C1 segment of cervical spinal cord (tissue), 14 donors: ENCODE measurements at places on chromosomes 2 and 18.

DNA sequence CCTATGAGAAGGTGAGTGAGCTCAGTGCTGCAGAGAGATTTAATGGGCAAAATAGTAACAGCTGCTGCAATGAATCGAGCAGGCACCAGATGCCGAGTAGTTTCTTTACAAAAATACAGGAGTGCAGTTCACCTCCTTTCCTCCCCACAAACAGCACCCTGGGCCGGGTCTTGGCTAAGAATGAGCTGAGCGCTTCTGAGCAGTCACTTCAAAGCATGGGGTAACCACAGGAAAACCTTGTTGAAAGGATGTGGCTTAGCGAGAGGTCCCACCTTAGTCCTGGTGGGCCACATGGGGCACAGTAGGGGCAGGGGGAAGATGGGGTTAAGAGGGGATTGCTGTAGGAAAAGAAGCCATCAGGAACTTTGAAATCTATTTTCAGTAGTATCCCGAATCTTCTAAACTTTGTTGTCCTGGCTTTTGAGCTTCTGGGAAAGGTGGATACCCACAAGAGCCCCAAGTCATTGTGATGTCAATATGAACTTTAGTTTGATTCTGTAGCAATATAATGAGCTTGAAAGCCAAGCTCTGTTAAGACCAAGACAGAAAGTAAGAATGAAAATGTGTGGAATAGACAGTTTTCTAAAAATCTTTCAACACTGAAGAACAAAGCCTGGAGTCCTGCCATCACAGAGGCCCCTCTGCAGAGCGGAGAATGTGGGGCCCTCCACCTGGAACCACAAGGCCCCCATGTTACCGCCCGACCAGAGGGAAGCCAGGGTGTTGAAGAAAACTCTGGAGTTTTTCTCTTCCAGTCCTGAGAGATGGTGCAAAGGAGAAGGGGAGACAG lies 101.0 kb upstream of the ZNF236 start:
- DNase-seq, result no peak

DNA sequence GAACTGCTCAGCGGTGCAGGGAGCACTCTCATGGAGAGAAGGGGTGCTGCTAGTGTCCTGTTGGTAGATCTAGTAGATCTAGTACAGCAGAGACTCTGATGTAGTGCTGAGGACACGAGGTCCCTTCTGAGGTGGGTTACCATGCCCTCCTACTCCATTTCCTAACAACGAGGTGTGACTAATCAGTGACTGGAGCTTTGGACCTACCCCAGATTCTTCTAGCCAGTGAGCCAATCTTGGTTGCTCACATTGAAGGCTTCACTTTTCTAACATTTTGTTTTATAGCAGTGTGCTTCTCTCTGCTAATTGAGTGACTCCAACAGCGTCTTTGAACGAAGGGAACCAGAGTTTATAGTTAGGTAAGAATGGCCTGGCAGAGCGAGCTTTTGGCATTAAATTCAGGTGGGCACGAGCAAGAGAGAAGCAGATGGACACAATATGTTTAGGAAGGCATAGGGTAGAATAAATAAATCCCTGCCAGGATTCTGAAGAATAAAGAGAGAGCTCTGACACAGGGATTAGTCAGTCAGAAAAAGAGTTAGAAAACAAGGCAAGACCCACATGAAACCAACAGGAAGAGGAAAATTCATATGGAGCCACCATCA lies 306.0 kb upstream of the RAB12 start:
- peak; percentile 48 for DNase-seq

GRCh38 chr18:76205906-76206305 lies 289.1 kb downstream of the ZNF516 start:
- DNase-seq, result no peak

GRCh38 chr18:76827205-76828200 lies 5.1 kb downstream of the ZNF236 start:
- DNase-seq, result no peak

DNA sequence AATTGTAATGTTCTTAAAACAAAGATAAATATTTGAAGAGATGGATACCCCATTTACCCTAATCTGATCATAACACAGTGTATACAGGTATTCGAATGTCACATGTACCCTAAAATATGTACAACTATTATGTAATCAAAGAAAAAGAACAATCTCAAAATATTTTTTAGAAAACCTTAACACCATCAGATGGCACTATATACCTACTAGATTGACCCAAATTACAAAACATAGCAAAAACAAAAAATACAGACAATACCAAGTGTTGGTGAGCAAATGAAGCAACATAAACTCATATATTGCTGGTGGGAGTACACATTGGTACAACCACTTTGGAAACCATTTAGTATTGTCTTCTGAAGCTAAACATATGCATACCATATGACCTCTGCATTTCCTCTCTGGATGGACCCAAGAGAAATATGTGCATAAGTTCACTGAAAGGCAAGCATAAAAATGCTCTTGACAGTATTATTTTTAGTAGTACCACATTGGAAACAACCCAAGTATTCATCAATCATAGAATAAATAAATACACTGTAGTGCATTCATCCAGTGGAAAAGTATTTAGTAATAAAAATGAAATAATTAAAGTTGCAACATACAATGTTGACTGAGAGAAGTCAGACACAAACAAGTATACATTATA lies 55.8 kb downstream of the GDF7 start:
- DNase-seq, result no peak

- no peak for DNase-seq
Observed at GRCh38 chr18:72419914-72420313, 124.2 kb downstream of the CBLN2 start.

DNA sequence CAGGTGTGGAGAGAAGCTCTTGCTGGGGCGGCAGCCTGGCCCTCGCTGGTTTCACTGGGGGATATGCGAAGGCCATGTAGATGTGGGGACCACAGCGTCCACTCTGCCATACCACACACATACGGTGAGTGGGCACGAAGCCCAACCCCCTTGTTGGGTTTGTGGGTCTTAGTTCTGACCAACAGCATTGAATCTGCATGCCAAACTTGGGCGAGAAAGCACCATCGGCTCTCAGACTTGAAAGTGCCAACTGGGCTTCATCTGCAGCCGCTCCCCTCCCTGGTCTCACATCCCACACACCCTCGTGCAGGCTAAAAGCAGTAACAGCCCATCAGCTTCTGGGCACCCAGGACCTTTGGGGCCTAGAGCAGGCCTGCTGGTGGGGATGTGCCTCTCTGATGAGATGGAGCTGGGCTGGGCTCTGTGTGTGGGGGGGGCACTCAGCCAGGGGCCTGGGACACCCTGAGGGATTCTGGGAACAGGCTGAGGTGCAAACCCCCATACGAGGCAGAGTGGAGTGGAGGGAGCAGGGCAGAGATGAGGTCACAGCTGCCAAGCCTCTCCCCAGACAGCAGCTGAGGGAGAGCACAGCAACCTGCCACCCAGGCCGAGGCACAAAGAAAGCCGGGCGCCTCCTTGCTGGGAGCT lies 264.4 kb downstream of the TWIST2 start:
- no peak for DNase-seq

- peak; percentile 37 for DNase-seq
Observed at GRCh38 chr2:158725441-158725891, 69.7 kb upstream of the DAPL1 start.

GRCh38 chr2:174844295-174844708 lies 80.0 kb upstream of the CHRNA1 start:
- no peak for DNase-seq

GRCh38 chr2:234992624-234993349 lies 41.0 kb downstream of the SH3BP4 start:
- no peak for DNase-seq

GRCh38 chr2:149422337-149422990 lies 92.1 kb downstream of the LYPD6 start:
- DNase-seq, result no peak

- DNase-seq, result no peak
Observed at GRCh38 chr2:32824070-32824809, 122.5 kb upstream of the LTBP1 start.

DNA sequence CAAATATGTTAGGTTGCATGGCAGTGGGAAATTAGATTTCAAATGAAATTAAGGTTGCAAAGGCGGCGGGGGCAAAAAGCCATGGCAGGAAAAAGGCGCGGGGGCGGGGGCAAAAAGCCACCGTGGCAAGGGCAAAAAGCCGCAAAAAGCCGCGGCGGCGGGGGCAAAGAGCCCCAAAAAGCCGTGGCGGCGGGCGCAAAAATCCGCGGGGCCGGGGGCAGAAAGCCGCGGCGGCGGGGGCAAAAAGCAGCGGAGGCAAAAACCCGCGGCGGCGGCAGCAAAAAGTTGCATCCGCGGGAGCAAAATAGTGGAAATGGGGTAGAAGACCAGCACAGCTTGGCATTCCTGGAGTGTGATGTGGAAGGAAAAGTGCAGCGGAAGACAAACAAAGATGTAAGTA lies 417.1 kb downstream of the ANKRD30B start:
- DNase-seq, result no peak

- DNase-seq, result no peak
Observed at GRCh38 chr2:122031544-122032263, 276.3 kb downstream of the TSN start.

DNA sequence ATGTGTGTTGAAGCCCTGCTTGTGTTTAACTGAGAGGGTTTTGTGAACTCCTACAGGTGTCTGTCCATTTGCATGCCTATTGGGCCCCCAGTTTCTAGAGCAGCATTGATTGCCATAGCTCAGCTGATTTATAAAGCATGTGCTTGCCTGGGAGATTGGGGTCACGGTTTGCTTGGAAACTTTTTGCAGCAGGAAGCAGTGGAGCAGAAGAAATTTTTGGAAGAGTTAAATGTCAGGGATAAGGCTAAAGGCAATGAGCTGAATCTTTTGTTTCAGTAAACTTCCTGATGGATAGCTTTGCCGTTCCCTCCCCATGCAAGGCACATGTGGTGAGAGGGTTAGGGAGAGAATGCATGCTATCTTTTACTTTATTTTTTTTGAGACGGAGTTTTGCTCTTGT lies 102.2 kb downstream of the PTPRM start:
- no peak for DNase-seq

DNA sequence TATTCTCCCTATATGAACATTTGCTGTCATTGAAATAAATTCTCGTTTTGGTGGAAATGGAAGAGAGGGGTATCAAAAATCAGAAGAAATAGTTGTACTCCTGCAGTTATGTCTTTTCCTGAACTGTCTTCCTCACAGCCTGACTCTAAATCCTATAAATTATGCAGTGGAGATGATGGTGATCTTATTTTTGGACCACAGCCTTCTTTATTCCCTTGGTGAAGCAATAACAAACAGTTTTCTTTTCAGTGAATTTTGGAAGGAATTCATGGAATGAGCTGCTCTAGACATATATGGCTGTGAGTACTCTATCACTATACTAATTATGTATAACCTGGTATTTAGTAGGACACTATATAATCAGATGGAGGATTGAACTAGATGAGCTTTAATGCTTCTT lies 1.7 kb upstream of the SLC25A12 start:
- DNase-seq, result no peak

DNA sequence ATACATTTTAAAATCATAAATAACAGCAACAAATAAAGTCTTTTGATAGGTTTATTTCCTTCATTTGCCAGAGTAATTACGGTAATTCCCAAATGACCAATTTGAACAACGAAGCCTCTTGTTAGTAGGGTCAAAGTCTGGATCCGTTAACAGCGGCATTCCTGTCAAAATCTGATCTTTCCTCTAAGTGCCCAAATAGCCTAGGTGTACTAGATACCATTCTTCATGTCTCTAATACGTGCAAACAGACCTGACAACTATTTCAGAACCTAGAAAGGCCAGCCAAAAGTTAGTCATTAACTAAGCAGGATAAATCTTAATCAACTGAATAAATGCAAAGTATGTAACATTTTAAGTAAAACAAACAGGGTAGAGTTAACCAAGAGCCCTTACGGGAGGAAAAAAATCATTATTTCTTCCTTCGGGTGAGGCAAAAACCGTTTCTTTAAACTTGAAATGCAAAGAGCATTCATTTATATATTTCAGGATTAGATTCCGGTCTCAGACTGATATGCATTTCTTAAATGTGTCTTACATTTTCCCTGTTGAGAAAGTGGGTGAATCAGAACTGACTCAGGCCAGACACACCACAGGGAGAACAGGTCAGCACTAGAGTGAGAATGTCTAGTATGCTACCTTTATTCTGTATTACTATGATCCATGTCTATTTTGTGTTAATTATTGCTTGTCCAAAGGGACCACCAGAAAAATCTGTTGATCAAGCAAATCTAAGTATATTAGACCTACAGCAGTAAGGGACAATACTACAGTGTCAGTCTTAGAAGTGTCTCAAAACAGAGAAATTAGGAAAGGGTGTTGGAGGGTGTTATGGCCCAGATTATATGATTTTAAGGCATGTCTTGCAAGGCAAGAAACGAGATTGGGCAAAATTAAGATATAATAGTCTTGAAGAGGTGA lies 141.5 kb upstream of the NDUFV2 start:
- DNase-seq, result no peak

- no peak for DNase-seq
Observed at GRCh38 chr2:218788529-218789255, 6.7 kb downstream of the CYP27A1 start.

DNA sequence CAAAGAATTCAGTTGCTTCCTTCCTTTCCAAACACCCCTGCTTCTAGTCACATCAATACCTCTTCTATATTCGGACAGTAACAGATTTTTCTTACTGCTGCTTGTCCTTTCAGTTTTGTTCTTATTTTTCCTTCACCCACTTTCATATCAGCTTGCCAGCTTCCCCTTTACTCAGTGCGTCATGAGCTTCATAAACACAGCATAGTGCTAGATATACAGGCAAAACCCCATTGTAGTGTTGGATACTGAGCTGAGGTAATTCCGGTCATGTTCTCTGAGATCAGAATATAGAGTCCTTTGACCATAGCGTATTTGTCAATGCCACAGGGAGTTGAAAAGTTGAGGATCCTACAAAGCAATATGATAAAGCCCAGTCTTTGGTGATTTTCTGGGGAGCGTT lies 2.4 kb downstream of the FARP2 start:
- DNase-seq, result no peak

- DNase-seq, result no peak
Observed at GRCh38 chr2:108257757-108258331, 18.1 kb downstream of the SULT1C3 start.

DNA sequence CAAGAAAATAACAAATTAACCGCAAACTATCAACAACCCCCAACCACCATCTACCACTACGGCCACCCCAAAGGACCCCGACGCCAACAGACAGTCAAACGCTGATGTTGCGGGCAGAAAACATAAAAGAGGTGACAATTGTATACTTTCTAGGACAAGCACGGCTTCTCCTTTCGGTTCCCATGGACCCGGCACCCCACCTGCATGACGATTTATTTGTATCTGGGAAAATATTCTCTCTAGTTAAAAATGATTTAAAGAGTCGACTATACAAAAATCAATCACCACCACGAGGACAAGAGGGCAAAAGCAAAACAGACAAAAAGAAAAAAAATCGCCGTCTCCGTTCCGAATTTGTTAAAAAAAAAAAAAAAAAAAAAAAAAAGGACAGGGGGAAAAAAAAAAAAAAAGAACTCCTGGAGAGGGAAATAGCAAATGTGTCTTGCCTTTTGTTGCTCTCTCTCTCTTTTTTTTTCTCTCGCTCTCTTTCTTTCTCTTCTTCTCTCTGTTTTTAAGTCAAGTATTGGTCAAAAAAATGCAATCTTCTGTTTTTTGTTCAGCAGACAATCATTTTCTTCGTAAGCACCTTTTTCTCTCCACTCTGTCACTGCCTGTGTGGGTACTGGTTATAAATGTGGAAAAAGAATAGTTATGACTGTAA lies 3.6 kb downstream of the SIX3 start:
- DNase-seq, result no peak

GRCh38 chr2:232643147-232643425 lies 9.7 kb downstream of the EFHD1 start:
- DNase-seq, result no peak
